ENCODE measurements at places on chromosomes 2 and 18.

- DNase-seq: no peak
Measured at GRCh38 chr2:156511803-156512202, 75.6 kb downstream of the GPD2 start.

GRCh38 chr2:102103992-102104871 is 38.3 kb upstream of the IL1R1 start:
- no peak for DNase-seq

- no peak for DNase-seq
Measured at GRCh38 chr2:129139380-129139779, 820.7 kb upstream of the HS6ST1 start.

GRCh38 chr2:144894612-144895599 is 375.0 kb upstream of the ZEB2 start:
- no peak for DNase-seq

- DNase-seq: no peak
Measured at GRCh38 chr2:10482913-10483312, 34.8 kb upstream of the ODC1 start.
